ENCODE measurements at places on chromosomes 4 and X.

DNA sequence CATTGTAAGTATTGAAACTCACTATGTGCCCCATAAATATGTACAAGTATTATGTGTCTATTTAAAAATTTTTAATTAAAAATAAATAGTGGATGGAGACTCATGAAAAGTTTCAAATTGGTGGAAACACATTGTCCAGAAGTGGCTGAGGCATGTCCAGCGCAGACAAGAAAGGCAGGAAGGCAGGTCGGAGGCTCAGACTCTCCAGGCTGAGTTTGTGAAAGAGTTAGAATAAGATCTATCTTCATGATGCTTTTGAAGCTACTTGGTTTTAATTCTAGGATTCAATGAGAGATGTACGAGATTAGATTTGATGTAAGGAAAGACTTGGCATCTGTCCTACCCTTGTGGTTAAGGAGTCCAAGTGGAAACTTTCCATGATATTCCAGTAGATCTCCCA, 19.8 kb downstream of the PNMA6F start:
- no peak for DNase-seq

GRCh38 chr4:185849664-185850550, 37.9 kb upstream of the SORBS2 start:
- no peak for DNase-seq

GRCh38 chr4:168259096-168259495, 59.5 kb downstream of the DDX60 start:
- no peak for DNase-seq

- DNase-seq, result no peak
Observed at GRCh38 chr4:47531241-47531953, 46.3 kb downstream of the ATP10D start.

All from HCT116 (cell line).